ENCODE measurements at places on chromosomes 5 and 9. TPM values are rescaled to one million over a fixed set of nuclear protein-coding genes. Genes with fewer than 3 reads are reported as not detected.
A peak's percentile ranks its signal among the peaks of the same experiment; 100 is the strongest.

- DNase-seq, result no peak
Measured at GRCh38 chr5:56159521-56159947, 73.6 kb downstream of the ANKRD55 start.

GRCh38 chr9:138082918-138083636 is 205.5 kb downstream of the CACNA1B start:
- DNase-seq, result no peak

DNA sequence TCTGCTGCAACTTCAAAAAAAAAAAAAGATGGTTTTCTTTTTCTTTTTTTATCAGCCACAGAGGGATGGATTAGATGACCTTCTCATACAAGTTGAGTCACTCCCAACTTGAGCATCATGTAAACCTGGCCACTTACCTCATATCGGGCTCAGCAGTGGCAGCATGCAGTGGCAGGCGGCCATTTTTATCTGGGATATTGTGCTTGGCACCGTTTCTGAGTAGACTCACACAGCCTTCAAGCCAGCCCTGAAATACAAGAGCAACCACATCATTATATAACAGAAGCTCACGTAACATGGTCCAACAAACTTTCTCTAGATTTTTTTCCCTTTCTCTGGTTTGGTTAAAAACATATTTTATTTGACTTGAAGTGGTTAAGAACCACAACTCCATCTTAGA is 62.6 kb downstream of the ANKRD55 start:
- DNase-seq, result no peak

DNA sequence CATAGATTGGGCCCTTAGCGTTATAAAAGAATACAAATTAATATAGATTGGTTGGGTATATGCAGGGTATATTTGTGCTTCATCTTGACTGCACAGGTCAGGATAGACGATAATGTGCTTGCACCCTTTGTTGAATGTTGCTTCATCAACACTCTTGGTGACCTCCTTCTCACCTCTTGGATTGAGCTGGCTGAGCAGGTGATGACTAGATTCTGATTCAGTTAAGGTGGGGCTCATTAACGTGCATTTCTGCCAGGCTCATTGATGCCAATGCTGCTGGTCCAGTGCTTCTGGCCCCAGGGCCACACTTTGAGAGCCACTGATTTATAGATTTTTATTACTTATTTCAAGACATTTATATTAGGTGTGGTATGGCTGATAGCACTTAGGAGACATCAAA is 27.7 kb downstream of the PCSK5 start:
- no peak for DNase-seq

DNA sequence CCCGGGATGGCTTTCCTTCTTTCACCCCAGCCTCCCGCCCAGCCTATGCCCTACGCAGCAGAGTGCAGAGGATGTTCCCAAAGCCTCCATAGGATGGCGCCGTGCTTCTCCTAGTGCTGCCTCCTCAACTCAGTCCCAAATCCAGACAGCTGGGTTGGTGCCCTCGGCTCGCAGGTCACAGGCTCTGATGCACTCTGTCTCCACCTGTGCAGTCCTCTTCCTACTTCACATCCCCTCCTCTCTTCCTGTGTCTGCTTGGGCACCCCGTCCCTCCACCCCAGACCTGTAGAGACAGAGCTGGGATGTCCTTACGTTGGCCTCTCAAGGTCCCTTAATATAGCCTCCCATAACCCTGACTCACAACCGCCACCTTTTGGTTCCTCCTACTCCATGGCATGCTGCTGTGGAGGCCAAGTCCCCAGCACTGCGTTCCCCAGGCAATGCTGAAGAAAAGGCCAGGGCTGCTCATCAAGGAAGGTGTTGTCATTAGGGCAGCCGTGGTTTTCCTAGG is 314.4 kb downstream of the GADD45G start:
- DNase-seq, result no peak

The CLPTM1L gene
- 79.0 TPM for polyA plus RNA-seq

- DNase-seq, result no peak
Measured at GRCh38 chr9:123164285-123164684, 104.1 kb downstream of the STRBP start.

The HTR4 gene
- not detected for polyA plus RNA-seq

DNA sequence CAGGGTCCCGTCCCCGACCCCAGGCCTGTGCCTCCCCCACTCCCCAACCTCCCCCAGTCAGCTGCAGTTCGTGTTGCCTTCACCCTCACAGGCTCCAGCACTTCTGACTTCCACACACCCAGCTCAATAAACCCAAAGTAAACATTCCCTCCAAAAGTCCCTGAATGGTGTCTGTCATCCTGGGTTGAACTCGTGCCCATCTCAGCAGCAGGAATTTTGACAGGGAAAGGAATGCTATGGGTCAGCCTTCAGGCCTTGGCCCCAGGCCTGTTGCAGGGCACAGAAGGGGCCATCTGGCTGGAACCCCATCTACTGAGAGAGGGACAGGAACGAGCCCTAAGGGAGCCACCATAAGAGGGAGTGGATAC is 29.6 kb upstream of the CNOT6 start:
- no peak for DNase-seq

DNA sequence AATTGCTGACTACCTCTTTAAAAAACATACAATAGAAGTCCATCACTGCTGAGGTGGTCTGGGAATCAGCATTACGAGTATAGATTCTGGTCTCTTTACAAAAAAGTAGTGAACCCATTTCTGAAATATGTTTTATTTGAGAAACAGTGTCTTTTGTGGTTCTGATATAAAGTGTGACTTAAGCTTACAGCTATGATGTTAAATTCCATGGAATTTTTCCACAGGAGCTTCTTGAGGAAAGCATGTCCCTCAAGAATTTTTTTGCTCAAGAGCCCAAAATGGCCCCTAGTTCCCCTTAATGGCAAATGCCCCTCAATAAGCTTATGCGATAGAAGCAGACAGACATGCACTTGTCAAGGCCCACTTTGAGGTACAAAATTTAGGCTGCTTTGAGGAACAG is 265.7 kb downstream of the FAM170A start:
- no peak for DNase-seq

DNA sequence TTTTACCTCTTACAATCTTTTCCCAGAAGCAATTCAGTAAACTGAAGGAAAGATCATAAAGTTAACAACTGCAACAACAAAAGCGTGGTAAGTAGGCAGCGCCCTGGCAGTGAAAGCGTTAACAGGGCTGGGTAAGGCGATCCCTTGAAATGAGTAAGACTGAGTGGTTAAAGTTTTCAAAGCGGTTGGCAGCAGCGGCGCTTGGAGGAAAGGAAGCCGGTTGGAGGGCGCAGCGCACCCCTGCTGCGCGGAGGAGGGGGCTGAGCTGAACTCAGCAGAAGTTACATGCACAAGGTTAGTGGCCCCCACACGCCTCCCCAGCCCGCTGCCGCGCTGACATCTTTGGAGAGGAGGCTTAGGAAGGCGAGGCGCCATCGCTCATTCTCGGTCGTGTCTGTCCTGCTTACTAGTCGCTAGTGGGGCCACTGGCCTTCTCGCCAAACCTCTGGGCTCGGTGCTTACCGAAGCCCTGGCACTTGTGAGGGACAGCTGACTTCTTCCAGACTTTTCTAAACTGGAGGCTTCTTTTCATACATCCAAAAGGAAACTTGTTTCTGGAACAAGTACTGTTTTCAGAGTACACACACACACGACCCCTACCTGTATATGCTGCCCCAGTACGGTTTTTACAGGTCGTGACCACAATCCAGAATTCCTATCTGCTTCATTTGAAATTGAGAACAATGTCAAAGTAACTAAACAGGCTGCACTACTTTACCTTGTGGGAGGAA is at the start of gene SH3RF2:
SH3RF2 (plus strand) TSS at position 178 of the 731 bp plus-strand sequence. CDS start 1,351 bp downstream, outside the sequence.
- peak; percentile 66 for DNase-seq

GRCh38 chr5:602466-603035 is 9.6 kb upstream of the CEP72 start:
- DNase-seq, result no peak

DNA sequence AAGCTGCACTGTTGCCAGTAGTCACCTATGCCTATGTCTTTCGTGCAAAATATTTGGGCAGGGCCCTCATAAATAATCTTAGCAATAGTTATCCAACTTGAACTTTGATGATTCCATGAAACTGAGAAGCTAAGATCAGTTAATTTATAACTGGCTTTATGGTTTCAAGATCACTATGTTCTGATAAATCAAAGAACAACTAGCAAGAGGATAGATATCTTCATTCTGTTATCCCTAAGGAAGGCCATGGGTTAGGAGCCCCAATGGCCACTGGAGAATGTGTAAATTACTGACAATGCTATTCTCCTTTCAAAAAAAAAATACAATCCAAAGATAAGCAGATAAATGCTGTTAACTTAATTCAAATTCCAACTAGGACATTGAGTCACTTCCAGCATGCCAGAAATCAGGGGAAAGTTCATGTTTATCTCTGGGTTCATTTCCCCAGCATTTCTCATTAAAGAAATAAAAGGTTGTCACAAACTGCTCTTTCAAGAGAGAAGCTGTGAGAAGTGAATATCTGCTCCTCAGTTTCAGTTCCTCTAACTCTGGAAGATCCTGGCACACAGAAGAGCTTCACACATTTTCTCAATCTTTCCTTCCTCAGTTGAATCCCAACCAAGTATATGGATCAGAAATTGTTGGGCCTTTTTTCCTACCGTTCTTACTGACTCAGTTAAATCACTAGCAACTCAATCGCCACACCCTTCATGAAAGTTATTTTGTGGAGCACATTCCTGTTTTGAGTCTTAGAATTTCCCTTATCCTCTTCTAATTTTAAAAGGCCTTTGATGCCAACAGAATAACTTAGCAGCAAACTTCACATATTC is 59.6 kb upstream of the SLC1A1 start:
- DNase-seq, result no peak

DNA sequence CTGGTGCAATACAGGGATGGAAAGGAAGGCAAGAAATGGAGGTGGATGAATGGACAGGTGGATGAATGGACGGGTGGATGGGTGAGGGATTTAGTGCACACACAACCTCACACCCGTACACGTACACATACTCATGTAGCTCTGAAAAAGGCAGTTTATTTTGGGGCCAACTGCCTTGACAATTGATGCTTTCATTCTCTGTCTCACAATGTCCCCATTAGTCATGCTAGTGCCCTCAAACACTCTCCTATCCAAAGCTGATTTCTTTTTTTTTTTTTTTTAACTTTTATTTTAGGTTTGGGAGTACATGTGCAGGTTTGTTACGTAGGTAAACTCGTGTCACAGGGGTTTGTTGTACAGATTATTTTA is 495.0 kb downstream of the DMAC1 start:
- DNase-seq, result no peak

The TMEM8B gene
- polyA plus RNA-seq, result 6.3 TPM

The PCDHB13 gene
- polyA plus RNA-seq, result 0.59 TPM

The CARD9 gene
- polyA plus RNA-seq, result 7.9 TPM

DNA sequence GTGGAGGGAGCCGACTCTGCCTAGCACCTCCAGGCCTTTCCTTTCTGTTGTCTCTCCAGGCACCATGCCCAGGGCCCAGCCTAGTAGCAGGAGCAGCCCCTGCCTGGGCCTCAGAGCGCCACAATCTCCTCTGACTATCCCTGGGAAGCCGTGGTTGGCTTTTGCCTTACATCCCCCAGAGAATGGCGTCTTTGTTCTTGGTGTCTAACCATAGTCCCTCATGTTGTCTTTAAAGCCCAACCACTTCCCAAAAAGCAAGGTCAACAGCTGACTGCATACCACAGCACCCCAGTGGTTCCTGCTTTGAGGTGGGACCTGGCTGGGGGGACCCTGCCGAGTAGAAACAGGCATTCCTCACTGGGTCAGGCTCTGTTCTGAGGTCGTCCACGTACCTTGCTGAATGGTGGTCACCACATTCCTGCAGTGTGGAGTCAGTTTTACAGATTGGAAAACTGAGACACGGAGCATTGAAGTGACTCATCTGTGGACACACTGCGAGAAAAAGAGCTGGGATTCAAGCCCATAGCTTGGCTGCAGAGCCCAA is 13.7 kb upstream of the CERCAM start:
- no peak for DNase-seq

GRCh38 chr9:114117614-114117995 is 18.5 kb upstream of the KIF12 start:
- DNase-seq, result no peak

GRCh38 chr9:79686381-79687130 is 114.8 kb downstream of the TLE4 start:
- DNase-seq, result no peak

DNA sequence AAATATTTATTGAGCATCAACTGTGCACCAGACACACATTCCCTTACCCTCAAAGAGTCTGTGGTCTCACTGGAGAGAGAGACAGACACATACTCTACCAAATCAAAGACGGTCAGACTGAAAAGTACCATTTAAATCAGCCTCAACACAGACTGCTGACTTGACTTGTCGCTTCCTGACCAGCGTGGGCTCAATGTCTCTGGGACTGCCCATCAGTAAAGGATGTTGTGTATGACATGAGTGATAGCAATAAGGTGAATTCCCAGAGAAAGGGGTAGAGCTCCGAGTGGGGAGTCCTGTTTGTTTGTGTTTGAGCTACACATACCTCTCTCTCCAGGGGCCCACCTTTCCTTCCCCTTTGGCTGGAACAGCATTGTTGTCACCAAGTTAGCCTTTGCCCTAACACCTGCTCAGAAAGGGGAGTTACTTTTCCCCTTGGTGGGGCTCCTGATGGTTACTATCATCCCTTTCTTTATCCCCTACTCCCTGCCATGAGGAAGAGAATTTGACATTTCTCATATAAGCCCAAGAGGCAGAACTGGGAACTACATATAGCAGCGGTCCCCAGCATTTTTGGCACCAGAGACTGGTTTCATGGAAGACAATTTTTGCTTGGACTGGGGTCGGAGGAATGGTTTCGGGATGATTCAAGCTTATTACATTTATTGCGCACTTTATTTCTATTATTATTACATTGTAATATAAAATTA is 33.9 kb downstream of the NR4A3 start:
- no peak for DNase-seq

The PDLIM4 gene
- polyA plus RNA-seq, result 8.3 TPM

The OR1Q1 gene
- not detected for polyA plus RNA-seq

The PHYHD1 gene
- 21.4 TPM for polyA plus RNA-seq

- no peak for DNase-seq
Measured at GRCh38 chr9:79565245-79565644, 6.5 kb upstream of the TLE4 start.

DNA sequence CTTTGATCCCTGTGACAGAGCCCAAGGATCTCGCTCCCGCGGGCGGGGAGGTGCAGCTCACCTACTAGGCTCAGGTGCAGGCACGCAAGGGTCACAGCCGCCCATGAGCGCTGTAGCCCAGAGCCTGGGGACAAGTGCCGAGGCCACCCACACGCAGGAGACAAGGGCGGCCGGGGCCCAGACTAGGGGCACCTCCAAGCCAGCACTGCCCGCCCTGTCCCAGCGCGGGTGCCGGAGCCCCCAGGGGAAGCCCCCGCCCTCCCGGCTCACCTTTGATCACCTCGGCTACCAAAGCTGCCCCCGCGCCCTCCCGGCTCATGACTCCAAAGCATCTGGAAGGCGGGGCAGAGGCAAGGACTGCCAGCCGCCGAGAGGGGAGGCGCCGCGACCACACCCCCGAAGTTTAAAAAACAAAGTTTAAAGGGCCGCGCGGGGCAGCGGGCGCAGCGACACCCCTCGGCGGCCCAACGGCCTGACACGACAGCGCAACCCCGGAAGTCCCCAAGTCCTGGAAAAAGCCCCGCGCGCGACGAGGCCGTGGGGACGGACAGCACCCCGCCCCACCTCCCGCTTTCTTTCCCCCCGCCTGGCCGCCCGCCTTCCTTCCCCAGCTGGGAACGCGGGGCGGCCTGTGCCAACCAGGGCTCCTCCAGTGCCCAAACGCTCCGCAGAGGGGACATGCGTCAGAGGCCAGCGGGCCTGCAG is 53.0 kb downstream of the CDC14B start:
- DNase-seq, result peak; percentile 80

The CFAP77 gene
- 4.9 TPM for polyA plus RNA-seq
